ENCODE measurements at places on chromosomes 2 and 18.

- no peak for ATAC-seq
These were observed 206.4 kb upstream of the ID2 start for GRCh38 chr2:8475349-8476031.

GRCh38 chr2:97730245-97730644 lies 16.9 kb downstream of the ZAP70 start:
- no peak for ATAC-seq

DNA sequence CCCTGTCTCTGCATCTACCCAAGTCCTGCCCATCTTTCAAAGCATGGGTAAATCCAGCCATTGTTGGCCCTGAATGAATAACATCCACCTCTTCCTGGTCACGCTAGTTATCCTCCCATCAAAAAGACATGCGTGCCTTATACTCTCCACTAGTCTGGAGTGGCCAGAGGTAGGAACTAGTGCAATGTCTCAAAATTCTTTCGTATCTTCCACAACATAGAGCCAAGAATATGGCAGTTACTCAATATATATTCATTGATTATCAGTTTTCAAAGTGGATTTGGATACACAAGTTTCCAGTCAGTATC lies 8.9 kb downstream of the APOB start:
- no peak for ATAC-seq

- ATAC-seq: peak; percentile 49
These were observed 4.4 kb upstream of the ZEB2 start for GRCh38 chr2:144524118-144525009.

- ATAC-seq: no peak
These were observed 44.6 kb downstream of the ATIC start for GRCh38 chr2:215356334-215356947.

DNA sequence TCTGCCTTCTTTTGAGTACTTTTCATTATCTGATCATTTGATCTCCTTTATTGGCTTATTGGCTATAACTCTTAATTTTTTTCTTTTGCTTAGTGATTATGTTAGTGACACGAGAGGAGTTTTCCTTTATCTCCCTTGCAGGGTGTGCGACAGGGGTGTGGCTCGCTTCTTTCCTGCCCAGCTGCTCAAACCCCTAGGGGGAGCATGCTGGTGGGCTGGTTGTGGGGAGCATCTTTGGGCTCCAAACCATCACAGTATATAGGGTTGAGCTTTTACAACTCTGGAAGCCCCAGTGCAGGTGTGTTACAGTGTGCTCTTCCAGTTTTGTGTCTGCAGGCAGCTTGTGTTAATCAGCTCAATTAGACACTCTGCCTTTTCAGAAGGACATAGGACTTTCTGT lies 357.0 kb upstream of the TMEFF2 start:
- ATAC-seq: no peak

DNA sequence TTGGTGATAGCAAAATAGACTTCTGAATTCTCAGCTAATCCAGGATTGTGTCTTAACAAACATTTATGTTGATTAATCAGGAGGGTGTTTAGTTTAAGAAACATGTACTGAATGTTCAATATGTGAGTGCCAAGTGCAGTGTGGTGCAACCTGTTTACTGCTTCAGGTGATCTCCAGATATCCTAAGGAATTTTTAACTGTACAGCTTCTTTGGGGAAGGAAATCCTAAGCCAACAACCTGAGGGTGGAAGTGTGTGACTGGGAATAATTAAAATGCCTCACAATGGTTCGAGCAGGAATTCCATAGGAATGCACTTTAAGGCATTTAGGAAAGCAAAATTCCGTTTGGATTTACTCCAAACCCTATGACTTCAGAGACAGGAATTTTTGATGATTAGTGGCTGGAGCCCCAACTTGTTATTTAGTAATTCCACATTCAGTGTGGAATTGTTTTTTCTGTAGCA lies 16.4 kb downstream of the CRIM1 start:
- ATAC-seq: peak; percentile 12

DNA sequence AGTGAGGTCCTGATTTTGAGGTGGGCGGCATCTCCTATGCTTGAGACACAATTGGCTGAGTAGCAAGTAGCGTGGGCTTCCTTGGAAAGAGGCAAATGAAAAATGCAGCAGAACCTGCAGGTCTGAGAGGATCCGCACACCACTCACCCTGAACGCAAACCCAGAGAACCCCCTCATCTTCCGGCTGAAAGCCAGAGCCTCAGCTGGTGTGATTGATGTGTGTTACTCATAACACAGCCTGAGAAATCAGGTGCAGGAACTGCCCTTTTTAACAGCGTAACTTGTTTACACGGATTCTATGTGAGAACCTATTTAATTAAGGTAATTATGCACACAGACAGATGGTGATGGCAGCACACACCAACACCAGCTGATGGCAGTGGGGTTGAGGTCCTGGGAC lies 123.4 kb downstream of the MRO start:
- no peak for ATAC-seq

GRCh38 chr2:164800572-164800971 lies 41.1 kb downstream of the COBLL1 start:
- no peak for ATAC-seq

- no peak for ATAC-seq
These were observed 280.4 kb downstream of the TDRD15 start for GRCh38 chr2:21404137-21404536.

DNA sequence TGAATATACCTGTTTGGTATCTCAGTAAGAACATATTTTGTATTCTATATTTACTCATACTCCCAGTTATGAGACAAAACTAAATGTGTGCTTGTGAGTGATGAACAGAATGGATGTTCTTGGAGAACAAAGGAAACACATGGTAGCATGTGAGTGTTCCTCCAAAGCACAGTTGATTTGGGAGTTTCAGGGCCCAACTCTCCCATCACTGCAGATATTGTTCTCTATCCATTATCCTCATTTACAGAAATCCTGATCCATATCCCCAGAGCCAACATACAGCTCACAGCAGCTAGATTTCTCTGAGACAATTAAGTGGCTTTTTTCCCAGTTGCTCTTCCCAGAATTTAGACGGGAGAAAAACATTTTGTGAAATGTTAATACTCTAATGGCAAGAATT lies 75.6 kb upstream of the MAPRE2 start:
- ATAC-seq: no peak

DNA sequence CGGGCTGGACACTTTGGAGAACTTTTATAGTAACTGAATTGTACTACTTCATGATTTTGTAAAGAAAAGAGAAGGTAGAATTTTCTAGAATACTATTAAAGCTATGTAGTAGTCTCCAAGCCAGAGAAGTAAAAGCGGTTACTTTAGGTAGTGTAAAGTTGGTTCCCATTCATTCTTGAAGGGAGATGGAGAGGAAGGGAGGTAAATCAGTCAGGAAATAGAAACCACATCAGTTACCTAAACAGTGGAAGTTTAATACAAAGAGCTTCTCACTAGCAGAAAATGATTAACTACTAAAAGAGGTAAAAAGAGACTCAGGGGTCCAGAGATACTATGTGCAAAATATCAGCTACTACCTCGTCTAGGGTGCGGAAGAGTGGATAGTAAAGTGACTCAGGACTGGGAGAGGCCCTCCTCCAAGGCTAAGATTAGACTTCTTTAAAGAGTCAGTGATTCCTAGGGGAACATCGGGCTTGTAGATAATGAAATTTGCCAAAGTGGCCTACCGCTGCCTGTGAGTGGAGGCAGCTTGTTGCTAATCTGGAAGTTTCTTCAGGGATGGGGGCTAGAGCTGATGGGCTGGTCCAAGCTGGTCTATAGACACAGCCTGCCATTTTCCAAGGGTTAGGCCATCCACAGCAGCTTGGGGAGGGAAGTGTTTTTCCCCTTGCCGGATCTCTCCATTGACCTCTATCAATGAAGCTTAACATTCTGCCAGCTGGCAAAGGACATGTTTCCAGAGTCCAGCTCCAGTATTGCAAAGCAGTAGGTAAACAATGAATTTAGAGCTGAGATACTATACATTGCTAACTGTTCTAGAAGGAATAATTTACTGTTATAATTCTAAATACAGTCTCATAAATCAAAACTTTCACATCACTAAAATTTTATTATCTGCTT lies 246.4 kb upstream of the BOD1L2 start:
- ATAC-seq: no peak

DNA sequence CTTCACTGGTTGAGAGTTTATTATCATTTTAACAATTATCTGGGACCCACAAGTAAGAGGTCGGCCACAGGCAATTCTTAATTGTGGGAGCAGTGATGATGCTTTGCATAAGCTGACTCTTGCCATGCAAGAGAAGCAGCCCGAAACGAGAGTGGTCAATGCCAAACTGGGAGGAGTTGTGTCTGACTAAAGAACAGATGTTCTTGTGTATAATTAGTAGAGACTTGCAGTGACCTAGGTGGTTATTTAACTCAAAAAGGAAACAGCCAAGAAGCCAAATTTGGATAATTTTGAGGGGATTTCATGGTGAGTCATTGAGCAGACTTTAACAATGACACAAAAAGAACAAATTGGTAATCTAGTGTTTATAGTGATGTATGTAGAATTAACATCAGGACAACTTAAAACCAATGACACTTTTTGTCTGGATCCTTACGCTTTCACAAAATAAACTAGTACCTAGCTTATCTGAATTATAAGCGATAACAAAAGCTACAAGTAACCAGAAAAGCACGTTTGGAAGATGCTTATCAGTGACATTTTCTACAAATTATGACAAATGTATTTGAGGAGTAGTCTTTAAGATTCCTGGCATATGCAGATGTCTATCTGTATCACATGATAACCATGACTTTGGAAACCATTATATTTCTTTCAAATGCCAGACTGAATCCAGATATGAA lies 184.7 kb upstream of the DLGAP1 start:
- no peak for ATAC-seq

- ATAC-seq: no peak
These were observed 433.3 kb upstream of the TMEFF2 start for GRCh38 chr2:192628017-192628416.

GRCh38 chr18:12783524-12783923 lies 80.7 kb downstream of the PSMG2 start:
- no peak for ATAC-seq

GRCh38 chr2:55416786-55417568 lies 2.7 kb downstream of the CCDC88A start:
- ATAC-seq: no peak

DNA sequence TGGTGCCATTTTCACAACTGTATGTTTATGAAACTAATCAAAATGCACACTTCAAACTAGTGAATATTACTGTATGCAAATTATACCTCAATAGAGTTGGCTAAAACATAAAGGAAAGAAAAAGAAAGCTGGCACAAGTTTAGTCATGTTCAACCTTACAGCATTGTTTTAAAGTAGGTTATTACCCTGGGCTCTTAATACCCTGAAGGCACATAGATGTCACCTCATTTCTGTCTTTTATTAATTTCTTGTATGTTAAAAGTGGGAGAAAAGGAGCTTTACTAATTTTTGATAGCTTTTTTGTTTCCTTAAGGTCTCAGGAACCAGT lies 32.7 kb downstream of the TMEM131 start:
- ATAC-seq: no peak

- ATAC-seq: no peak
These were observed 259.1 kb downstream of the TWIST2 start for GRCh38 chr2:239106966-239107365.

DNA sequence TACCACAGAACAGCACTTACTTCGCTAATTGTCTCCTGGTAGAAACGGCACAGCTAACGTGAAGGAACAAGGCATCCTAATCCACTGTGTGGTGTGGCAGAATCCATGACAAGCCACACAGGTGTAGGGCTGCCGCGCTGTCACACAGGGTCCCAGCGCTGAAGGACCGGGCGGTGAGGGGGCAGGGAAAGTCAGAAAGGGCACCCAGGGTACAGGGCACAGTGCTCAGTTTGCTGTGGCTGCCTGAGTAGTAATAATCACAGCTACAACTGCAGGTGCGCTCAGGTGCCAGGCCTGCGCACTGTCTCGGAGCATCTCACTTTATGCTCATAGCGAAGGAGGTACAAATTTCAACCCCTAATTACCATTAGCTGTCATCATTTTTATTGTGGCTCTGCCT lies 55.2 kb upstream of the CAB39 start:
- ATAC-seq: no peak

DNA sequence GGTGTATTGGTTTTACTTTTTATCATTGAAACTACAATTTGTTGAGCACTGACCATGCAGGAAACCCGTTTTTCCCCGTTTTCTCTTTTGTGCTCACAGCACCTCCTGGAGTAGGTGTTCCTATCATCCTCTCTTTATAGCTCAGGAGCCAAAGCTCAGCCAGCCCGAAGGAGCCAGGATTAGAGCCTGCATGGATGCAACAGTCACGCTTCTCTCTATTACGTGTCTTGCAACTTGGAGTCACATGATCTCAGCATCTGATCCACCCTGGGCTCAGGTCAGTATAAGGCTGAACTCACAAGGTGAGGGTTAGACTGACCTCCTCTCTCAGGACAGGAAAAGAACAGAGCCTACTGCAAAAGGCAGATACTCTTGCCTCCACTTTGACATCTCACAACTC lies 150.5 kb downstream of the MBP start:
- no peak for ATAC-seq

DNA sequence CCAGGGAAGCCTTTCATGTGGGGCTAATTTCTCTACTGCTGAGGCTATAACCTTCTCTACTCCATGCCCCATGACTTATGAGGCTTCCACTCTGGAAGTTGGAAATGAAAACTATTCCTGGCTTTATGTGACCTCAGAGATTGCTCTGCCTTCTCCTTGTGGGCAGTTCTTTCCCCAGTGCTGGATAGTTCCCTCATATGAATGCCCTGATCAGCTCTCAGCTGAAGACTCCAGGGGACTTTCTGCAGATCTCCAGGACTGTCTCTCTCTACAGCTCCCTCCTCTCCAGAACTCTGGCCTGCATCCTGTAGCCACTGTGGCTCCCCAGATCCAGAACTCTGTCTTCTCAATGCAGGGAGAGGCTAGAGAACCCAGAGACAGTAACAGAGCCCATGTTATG lies 235.1 kb downstream of the SEPTIN10 start:
- ATAC-seq: 0 out of 3 replicates have a peak, but pooled peaks have one; percentile 12

DNA sequence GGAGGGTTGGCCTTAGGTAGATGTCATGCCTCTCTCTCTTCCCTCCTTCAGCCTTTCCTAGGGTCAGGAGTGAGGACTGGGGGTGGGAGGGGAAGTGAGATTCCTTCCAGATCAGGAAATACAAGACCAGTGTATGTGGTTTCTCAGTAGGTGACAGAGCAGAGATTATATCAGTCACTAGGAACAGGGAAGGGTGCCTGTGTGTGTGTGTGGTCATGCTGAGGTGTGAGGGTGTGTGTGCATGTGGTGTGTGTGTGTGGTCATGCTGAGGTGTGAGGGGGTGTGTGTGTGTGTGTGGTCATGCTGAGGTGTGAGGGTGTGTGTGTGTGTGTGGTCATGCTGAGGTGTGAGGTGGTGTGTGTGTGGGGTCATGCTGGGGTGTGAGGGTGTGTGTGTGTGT lies 259.8 kb downstream of the LOXHD1 start:
- ATAC-seq: no peak
